Activated CD8-positive, alpha-beta memory T cell treated with anti-CD3 and anti-CD28 coated beads for 1 hour (primary cell): ENCODE measurements at places on chromosomes 16 and 17.

DNA sequence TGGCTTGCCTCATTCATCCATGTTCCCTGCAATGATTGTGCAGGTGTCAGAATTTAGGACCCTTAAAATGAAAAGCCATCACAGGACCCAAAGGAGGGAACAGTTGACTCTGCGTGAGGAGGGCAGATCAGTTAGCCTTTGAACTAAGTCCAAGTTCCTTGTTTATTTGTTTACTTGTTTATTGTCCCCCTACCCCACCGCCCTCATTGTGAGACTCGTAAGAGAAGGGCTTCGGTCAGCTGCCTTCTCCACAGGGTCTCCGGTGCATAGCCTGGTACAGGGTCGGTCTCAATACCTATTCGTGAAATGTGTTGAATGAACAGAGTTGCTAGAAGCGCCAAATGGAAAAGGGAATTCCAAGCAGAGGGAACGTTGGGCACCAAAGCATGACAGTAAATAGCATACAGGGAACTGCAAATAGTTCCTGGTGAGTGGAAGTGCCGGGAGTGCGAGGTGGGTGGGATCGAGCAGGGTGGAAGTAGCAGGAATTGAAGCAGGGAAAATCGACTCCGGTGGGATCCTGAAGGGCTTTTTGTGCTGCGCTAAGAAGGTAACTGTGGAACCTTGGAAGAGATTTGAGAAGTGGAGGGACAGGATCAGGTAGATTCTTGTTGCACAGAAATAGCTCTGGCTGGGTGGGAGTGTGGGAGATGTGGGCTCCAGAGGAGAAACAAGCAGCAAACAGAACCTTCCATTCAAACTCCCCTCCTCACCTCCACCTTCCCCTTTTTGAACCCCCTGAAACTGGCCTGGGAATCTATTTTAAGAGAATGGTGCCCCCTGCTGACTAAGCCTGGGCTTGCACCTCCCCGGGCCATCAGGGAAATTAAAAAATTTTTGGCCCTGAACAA is 12.7 kb downstream of the SLC35B1 start:
- peak; percentile 37 for DNase-seq

DNA sequence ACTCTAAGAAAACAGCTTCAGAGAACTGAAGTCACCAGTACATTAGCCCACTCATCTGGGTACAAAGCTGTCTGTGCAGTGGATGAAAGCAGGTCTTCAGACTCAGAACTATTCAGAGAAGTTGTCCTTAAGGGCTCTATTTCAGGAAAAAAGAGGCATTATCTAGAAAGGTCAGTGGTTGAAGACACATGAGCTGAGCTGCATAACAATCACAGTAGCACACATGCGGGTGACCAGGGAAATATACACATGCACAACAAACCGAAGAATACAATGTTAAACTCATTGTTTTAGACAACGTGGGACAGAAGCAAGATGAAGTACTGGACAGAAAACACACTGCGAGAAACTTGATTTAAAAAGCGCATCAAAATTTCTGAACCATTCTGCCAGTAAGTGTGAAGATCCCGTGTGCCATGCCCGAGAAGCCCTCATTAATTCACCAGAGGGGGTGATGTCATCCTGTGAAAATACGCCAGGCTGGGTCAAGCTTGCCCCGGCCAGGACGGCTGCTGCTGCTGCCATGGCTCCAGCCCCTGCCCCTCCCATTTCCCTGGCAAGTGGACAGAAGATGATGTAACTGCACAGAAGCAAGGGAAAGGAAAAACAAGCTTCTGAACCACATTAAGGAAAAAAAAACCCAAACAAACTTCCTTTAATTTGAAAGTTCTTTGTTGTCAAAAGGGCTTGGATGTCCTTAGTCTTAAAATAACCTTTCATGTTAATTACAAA is 10.1 kb downstream of the DYNC1LI2 start:
- DNase-seq, result no peak

- no peak for DNase-seq
Measured at GRCh38 chr16:75402159-75402820, 31.0 kb downstream of the CFDP1 start.

DNA sequence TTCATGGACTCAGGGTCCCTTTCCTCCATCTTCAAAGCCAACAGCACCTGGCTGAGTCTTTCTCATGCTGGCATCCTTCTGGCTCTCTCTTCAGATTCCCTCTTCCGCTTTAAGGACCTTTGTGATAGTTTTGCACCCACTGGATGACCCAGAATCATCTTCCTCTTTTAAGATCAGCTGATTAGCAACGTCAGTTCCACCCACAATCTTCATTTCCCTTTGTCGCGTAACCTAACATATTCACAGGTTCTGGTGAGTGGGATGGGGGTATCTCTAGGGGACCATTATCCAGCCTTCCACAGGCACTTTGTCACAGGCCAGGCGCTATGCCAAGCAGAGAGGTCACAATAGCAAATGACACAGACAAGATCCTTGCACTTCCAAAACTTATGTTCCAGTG is 593.8 kb downstream of the MAF start:
- no peak for DNase-seq

- no peak for DNase-seq
Measured at GRCh38 chr16:68752602-68753001, 15.5 kb downstream of the CDH1 start.
